ENCODE measurements at places on chromosomes 5 and 9.

DNA sequence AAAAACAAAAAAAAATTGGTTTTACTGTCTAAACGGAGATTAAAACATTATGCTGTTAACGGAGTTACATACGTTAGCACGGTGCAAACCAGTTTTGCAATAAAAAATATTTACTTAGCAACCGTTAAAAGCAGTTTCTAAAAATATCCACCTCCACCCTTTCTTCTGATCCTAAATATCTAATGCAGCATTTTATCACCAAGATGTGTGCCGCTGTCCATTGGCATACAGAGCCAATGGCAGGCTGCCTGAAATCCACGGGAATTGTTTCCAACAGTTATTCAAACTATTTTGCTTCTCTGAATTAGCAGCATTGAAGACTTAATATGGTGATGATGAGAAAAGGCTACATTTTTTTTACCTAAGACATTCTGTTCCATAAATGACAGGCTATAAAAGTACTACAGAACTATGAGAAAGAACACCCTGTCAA is 61.6 kb downstream of the CSNK1A1 start:
- DNase-seq = no peak

DNA sequence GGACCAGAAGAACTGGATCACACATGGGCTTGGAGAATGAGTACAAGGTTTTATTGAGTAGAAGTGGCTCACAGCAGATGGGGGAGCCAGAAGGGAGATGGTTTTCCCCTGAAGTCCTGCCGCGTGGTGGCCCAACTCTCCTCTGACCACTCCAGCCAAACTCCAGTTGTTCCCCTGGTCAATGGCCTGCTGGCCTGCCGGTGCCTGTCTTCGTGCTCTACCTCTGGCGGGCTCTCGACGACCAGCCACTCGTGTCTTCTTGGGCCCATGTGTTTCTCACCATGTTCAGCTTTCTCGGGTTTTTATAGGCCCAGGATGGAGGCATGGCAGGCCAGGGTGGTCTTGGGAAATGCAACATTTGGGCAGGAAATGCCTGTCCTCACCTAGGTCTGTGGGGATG is 519.6 kb downstream of the CYLC2 start:
- DNase-seq = no peak

- DNase-seq = no peak
These were observed 49.9 kb upstream of the ERBIN start for GRCh38 chr5:65876496-65876895.

GRCh38 chr5:43675357-43675756 is 72.4 kb downstream of the NNT start:
- no peak for DNase-seq

DNA sequence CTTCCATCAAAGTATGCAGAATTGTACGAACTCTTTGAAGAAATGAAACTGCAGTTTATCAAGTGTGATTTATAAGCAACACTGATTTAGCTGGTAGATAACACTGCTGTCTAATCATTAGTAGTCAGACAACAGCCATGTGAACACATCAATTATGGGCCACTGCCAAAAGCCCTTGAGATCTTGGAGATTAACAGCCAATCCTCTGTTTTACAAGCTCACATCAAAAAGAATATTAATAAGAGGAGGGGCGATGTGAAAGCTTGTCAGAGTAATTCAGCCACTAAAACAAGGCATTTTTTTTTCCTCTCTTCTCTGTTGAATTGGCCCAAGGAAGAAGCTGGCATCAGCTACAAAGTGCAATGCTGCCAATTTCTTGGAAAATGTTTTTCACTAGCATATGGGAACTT is 28.1 kb downstream of the ZNF608 start:
- DNase-seq = peak; percentile 16

GRCh38 chr5:58934629-58935097 is 351.8 kb downstream of the RAB3C start:
- DNase-seq = no peak

DNA sequence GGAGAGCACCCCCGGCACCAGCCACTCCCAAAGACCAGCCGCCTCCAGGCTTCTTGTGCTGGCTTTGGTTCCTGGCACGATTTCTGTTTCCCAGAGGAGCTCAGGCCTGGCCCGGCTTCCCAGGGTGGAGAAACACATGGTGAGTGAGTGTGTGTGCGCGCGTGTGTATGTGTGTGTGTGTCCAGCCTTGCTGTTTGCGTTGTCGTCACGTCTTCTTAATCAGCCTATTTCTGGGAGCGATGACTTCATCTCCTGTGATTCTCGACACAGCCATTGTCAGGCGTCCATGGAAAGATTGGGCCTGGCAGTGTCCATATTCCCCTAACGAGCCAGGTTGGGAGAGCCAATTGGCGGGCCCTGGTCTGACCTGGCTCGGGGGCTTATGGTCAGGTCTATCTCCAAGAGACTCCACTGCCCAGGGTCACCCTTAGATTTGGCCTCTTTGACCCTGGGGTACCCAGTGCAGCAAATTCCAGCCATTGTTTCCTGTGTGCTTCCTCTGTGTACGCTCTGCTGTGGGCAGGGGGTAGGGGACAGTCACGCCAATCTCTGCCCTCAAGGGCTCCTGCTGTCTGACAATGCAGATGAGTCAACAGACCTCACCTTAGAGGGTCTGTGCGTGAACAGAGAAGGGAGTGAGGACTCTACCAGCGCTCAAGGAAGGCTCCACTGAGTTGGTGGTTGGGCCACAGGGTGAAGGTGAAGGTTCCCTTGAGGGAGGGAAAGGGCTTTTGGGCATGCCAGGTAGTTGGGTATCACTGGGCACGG is 73.8 kb downstream of the DAB2IP start:
- peak; percentile 66 for DNase-seq

- no peak for DNase-seq
These were observed 14.7 kb downstream of the CENPK start for GRCh38 chr5:65548281-65548680.

- no peak for DNase-seq
These were observed 42.6 kb downstream of the ANKRD55 start for GRCh38 chr5:56190497-56190896.

DNA sequence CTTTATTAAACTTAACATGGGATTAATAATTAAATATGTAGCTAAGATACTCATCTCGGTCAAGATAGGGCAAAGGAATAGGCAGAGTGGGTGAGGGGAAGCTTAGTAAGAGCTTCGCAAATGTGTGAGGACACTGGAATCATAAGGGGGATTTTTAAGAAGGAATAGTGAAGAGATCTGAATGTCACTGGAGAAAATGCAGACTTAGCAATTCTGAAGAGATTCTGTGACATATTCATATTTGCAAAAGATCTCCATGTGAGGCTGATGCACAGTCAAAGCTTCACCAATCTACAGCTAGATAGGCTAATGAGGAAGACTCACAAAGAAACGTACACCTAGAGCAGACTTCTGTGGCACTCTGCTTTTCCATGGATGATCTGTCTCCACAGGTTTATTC is 1202.8 kb upstream of the CDH6 start:
- DNase-seq = no peak

DNA sequence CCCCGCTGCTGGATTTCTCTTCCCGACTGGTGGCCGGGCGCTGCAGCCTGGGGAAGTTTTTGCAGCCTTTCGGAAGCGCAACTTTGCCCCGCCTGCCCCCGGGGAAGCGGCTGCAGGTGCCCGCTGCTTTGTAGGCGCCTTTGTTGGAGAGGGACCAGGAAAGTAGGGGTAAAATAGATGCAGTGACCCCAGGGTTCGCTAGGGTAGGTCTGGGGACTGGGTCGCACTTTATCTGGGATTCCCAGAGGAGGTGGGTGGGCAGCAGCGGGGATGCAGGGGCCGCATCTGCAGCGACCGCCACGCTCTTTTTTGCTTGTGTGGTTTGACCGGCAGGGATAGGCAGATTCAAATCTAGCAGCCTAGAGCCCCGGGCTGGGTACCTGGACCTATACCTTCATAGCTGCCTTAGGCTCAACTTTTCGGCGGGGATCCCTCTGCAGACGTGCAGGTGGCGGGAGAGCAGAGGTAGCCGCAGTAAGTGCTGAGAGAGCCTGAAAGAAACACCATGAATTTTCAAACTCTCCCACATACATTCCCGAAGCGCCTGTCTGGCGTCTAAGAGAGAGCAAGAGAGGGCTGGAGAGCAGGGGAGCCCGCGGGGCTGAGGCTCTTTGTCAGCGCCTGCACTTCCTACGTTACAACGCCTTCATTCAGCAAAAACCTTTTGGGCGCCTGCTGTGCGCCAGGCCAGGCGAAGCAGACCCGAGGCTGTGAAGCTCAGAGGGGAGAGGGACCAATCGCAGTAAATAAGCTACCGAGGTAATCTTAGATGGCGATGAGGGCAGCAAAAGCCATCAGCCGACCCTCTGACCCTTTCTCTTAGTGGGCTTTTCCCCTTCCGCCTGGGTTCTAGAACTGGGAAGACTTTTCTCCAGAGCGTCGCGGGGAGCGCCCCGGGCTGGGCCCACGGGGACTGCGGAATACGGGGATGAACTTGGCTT is 642 bp downstream of the SV2C start:
- DNase-seq = no peak

DNA sequence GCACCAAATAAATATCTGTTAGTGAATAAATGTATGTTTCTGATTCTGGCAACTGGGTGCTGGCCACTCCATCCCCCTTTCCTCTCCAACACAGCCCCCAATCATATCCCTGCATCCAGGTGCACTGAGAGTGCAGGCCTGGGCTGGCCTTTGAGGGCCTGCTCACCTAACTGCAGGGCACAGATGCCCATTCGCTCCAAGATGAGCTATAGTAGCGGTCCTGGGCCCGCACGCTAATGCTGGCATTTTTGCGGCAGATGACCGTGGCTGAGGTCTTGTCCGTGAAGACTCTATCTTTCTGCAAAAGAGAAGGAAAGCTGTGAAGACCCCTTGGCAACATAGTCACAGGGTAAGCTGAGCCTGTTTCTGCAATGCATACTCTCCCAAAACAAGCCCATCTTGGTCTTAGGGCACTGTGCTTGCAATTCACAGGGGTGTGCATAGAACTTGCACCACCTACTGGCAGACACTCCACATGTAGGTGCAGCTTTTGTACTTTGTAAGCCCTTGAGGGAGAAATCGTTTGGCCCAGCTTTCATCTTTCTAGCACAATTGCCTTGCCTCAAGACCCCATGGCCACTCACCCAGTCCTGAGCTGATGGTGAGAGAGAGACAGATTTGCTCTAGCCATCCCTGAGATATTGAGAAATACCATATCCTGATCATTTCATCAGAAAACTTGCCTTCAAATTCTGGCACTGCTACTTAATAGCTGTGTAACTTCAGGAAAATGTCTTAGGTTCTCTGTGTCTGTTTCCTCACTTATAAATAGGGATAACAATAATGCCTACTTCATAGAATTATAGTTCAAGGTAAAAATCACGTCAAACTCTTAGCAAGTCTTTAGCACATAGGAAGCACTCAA is 13.5 kb downstream of the IL12B start:
- peak; percentile 27 for DNase-seq

All from thyroid gland (tissue), 4 donors.